ENCODE measurements at places on chromosomes 4 and X. TPM values are rescaled to one million over a fixed set of nuclear protein-coding genes. Genes with fewer than 3 reads are reported as not detected.

Gene SYN1
- total RNA-seq = 2.9 TPM

Gene PDHA2
- not detected for total RNA-seq

Gene NPY2R
- total RNA-seq = not detected

Gene ADAMTS3
- 2.3 TPM for total RNA-seq

Gene CNGA1
- total RNA-seq = 11.9 TPM

Gene CDX4
- total RNA-seq = not detected

Gene USP26
- total RNA-seq = not detected

Gene FHIP1A
- 15.3 TPM for total RNA-seq

Gene YY2
- total RNA-seq = 2.1 TPM

Gene FAM13A
- total RNA-seq = 39.9 TPM

Gene F11
- not detected for total RNA-seq

Gene COX7B2
- not detected for total RNA-seq

Gene KIF4A
- 0.18 TPM for total RNA-seq

Gene PAGE2B
- total RNA-seq = not detected

Gene OTUD5
- total RNA-seq = 50.5 TPM

Gene TEX13D
- total RNA-seq = not detected

Gene UGT2B7
- not detected for total RNA-seq

Gene ATP1B4
- not detected for total RNA-seq

Gene SPANXA2
- total RNA-seq = not detected

Gene CPZ
- 7.0 TPM for total RNA-seq

Gene CDS1
- 0.31 TPM for total RNA-seq

Gene DMP1
- total RNA-seq = not detected

Gene CYBB
- 39.8 TPM for total RNA-seq

Gene SORBS2
- 101 TPM for total RNA-seq

Gene CNOT6L
- total RNA-seq = 62.5 TPM

Gene ADGRL3
- 45.9 TPM for total RNA-seq

Gene CXCL6
- total RNA-seq = 2.8 TPM

Gene GLRA2
- 0.22 TPM for total RNA-seq

Gene CD38
- 3.4 TPM for total RNA-seq

Gene ADH1B
- total RNA-seq = 710 TPM

Gene STK26
- 1.7 TPM for total RNA-seq

Gene FAAH2
- 1.4 TPM for total RNA-seq

Gene GPR119
- total RNA-seq = not detected

Gene PNMA3
- total RNA-seq = 1.1 TPM

Gene MAGEA10
- total RNA-seq = not detected

Gene FGF2
- total RNA-seq = 30.5 TPM

Gene AKAP14
- not detected for total RNA-seq

Gene IL9R
- not detected for total RNA-seq

Gene DTHD1
- total RNA-seq = 0.62 TPM

Gene RBM3
- 150 TPM for total RNA-seq

Gene C4orf51
- not detected for total RNA-seq

Measured in sciatic nerve (tissue), 2 donors.